Foreskin keratinocyte (primary cell): ENCODE measurements at places on chromosomes 11 and 22. TPM values are rescaled to one million over a fixed set of nuclear protein-coding genes. Genes with fewer than 3 reads are reported as not detected.

C11orf21 gene
- not detected in 2 replicates for total RNA-seq

FAM111B gene
- 24.6 and 24.8 TPM in 2 replicates for total RNA-seq

APOA4 gene
- not detected in 2 replicates for total RNA-seq

MAJIN gene
- 0.04 TPM in 1 of 2 replicates, not detected in the other for total RNA-seq

PDE3B gene
- total RNA-seq, result under 0.01 and 0.03 TPM in 2 replicates

DNAJB7 gene
- total RNA-seq, result not detected in 2 replicates

ACTN3 gene
- not detected in 2 replicates for total RNA-seq

OR2D2 gene
- total RNA-seq, result 0.11 TPM in 1 of 2 replicates, not detected in the other

PPP6R3 gene
- 77.8 and 81.4 TPM in 2 replicates for total RNA-seq

CWF19L2 gene
- total RNA-seq, result 10.8 and 12.1 TPM in 2 replicates

OR4A15 gene
- not detected in 2 replicates for total RNA-seq

MEI1 gene
- total RNA-seq, result 0.14 TPM in 1 of 2 replicates, not detected in the other

MYOD1 gene
- total RNA-seq, result not detected in 2 replicates

MS4A6A gene
- total RNA-seq, result not detected in 2 replicates

TNNT3 gene
- not detected in 2 replicates for total RNA-seq

CTSD gene
- total RNA-seq, result 116 and 154 TPM in 2 replicates

TBX10 gene
- not detected in 2 replicates for total RNA-seq

ASRGL1 gene
- total RNA-seq, result 0.18 and 0.20 TPM in 2 replicates

CAPN5 gene
- 0.81 and 1.4 TPM in 2 replicates for total RNA-seq

KCTD17 gene
- total RNA-seq, result 19.6 and 24.7 TPM in 2 replicates

DDX10 gene
- total RNA-seq, result 28.6 and 31.0 TPM in 2 replicates

EHBP1L1 gene
- 26.3 and 26.6 TPM in 2 replicates for total RNA-seq

MMP1 gene
- total RNA-seq, result 34.4 and 62.3 TPM in 2 replicates

C11orf16 gene
- not detected in 2 replicates for total RNA-seq

MISFA gene
- total RNA-seq, result 0.65 and 0.74 TPM in 2 replicates

JHY gene
- total RNA-seq, result 4.0 and 4.7 TPM in 2 replicates

PLA2G6 gene
- total RNA-seq, result 3.4 and 4.6 TPM in 2 replicates

RASL10A gene
- total RNA-seq, result not detected in 2 replicates

RIBC2 gene
- 1.7 and 2.3 TPM in 2 replicates for total RNA-seq

KIF18A gene
- 13.9 and 16.8 TPM in 2 replicates for total RNA-seq

AIFM3 gene
- total RNA-seq, result 0.78 and 1.5 TPM in 2 replicates

SLC5A12 gene
- total RNA-seq, result not detected in 2 replicates

TRIM6 gene
- 3.6 and 4.6 TPM in 2 replicates for total RNA-seq

ZP1 gene
- total RNA-seq, result not detected in 2 replicates

PATE2 gene
- total RNA-seq, result not detected in 2 replicates

NPTXR gene
- 0.04 and 0.07 TPM in 2 replicates for total RNA-seq

LYVE1 gene
- total RNA-seq, result not detected in 2 replicates

TRPM5 gene
- not detected in 2 replicates for total RNA-seq

FAM83F gene
- 24.8 and 25.9 TPM in 2 replicates for total RNA-seq

PISD gene
- total RNA-seq, result 37.7 and 39.8 TPM in 2 replicates

ANO9 gene
- 19.0 and 26.0 TPM in 2 replicates for total RNA-seq

CCDC82 gene
- total RNA-seq, result 14.8 and 15.2 TPM in 2 replicates

OR10A4 gene
- total RNA-seq, result not detected in 2 replicates

CRYBB3 gene
- total RNA-seq, result not detected in 2 replicates

UQCC3 gene
- 17.2 and 18.2 TPM in 2 replicates for total RNA-seq

INPP5J gene
- 1.3 TPM in 2 replicates for total RNA-seq

OR8G1 gene
- not detected in 2 replicates for total RNA-seq

BTBD18 gene
- not detected in 2 replicates for total RNA-seq

OR4D5 gene
- total RNA-seq, result not detected in 2 replicates
